ENCODE measurements at places on chromosomes 3 and 15. TPM values are rescaled to one million over a fixed set of nuclear protein-coding genes. Genes with fewer than 3 reads are reported as not detected.

Gene SLC28A1
- total RNA-seq, result not detected

Gene DPPA4
- total RNA-seq, result not detected

Gene CYP11A1
- 0.33 TPM for total RNA-seq

Gene MORC1
- total RNA-seq, result not detected

Gene CRYGS
- 1.3 TPM for total RNA-seq

Gene PPP2R3A
- total RNA-seq, result 16.1 TPM

Gene NDUFB4
- total RNA-seq, result 5.6 TPM

Gene ALS2CL
- 0.16 TPM for total RNA-seq

Gene CPB1
- 5.6 TPM for total RNA-seq

Gene GADL1
- 0.18 TPM for total RNA-seq

Gene TRPM1
- total RNA-seq, result not detected

Gene DENND6A
- total RNA-seq, result 35.2 TPM

Gene PLEKHO2
- total RNA-seq, result 21.8 TPM

Gene LRRC34
- 7.4 TPM for total RNA-seq

Gene C3orf20
- not detected for total RNA-seq

Gene RGMA
- total RNA-seq, result 6.1 TPM

Gene ISLR2
- 0.36 TPM for total RNA-seq

- DNase-seq, result no peak
Observed at GRCh38 chr15:85611361-85611760, 183.4 kb downstream of the KLHL25 start.

- peak; percentile 55 for DNase-seq
Observed at GRCh38 chr15:37104424-37104981, 4.2 kb upstream of the MEIS2 start.

- no peak for DNase-seq
Observed at GRCh38 chr15:41922353-41922752, 28.5 kb upstream of the SPTBN5 start.

DNA sequence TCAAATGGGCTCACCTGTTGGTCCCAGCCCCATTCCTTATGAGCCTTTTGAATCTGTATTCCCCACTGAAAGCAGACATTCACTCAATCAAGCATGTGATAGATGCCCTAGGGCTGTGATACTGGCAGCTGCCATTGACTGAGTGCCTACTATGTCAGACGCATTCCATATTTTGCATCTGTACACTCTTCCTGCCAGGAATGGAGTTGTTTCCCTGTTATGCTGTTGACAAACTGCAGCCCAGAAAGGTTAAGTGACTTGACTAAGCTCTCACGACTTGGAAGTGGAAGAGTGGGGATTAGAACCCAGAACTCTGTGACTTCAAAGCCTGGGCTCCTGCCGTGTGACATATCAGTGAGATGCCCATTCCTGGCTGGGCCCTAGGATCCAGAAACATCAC lies 211.4 kb downstream of the RPLP1 start:
- DNase-seq, result no peak

DNA sequence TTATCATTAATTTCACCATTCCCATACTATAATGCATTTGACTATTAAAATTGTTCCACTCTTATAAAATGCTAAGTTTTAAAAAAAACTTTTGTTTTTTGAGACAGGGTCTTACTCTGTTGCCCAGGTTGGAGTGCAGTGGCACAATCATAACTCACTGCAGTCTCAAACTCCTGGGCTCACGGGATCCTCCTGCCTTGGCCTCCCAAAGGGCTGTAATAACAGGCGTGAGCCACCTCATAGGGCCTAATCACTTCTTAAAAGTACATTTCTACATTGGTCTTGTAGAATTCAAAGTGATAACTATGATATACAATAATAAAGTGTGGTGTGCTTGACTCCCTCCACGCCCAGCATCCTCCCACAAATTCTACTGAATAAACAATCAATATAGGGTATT lies 3.0 kb downstream of the DENND4A start:
- DNase-seq, result no peak

- peak; percentile 27 for DNase-seq
Observed at GRCh38 chr15:52097180-52097579, 15.4 kb downstream of the BCL2L10 start.

GRCh38 chr3:150588027-150588830 lies 14.9 kb upstream of the SELENOT start:
- no peak for DNase-seq

DNA sequence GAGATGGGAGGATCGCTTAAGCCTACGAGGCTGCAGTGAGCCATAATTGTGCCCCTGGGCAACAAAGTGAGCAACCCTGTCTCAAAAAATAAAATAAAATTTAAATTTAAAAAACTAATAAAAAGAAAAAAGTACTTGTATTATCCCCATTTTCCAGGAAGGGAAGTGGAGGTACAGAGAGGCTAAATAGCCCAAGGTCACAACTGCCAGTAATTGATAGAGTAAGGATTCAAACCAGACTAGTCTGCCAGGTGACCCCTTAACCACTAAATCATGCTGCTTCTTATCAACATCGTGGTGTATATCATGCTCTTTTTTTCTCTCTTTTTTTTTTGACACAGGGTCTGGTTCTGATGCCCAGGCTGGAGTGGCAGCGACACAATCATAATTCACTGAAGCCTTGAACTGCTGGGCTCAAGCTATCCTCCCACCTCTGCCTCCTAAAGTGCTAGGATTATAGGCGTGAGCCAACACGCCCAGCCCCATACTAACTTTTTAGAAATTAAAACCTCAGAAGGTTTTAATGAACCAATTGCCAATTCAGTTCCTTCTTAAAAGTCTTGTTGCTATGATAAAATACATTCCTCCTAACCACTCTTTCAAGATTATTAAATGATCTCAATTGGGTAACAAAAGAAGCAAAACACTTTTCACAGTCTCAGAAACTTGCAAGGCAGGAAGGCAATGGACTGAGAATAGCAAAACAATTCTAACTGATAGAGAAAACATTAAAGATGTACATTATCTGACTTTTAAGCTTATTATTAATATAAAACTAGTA lies 30.5 kb downstream of the HERC1 start:
- peak; percentile 7 for DNase-seq

- DNase-seq, result no peak
Observed at GRCh38 chr15:48803877-48804276, 7.0 kb downstream of the CEP152 start.

GRCh38 chr15:64947211-64947610 lies 35.5 kb downstream of the ANKDD1A start:
- no peak for DNase-seq

- DNase-seq, result peak; percentile 67
Observed at GRCh38 chr15:79644091-79644490, 212.0 kb downstream of the MINAR1 start.

GRCh38 chr3:51718547-51719409 lies 11.9 kb downstream of the GRM2 start:
- peak; percentile 17 for DNase-seq

DNA sequence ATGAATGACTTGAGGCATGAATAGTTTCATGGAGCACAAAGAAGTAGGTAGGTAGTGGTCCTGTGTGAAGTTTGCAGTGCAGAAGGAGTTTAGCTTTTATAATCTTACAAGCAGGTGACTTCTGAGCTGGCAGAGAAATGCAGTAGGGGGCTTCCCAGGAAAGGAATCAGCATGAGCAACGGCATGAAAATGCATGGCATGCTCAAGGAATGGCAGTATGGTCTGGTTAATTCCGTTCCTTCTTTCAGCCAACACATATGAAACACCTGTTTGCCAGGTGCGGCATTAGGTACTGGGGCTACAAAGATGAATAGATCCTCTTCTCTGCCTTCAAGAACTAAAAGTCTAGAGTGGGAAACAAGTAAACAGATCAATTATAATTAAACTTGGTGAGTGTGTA lies 138.0 kb upstream of the BHLHE40 start:
- DNase-seq, result no peak

- DNase-seq, result no peak
Observed at GRCh38 chr3:61945657-61946056, 384.3 kb downstream of the PTPRG start.

DNA sequence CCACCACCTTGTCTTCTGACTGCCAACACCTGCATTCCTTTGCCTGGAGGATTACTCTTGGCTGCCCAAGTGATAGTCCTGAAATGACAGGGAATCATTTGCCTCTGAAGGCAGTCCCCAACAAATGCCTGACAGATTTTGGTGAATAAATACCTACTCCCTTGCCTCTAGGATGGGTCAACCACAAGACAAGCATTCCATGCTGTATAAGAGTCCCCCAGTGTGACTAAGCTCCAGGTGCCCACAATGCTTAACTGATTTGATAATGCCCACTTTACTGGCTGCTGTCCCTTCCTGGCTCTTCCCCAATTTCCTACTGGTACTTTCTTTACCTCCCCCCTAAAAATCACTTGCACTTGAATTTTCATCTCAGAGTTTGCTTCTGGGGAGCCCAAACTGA lies 14.8 kb downstream of the THRB start:
- no peak for DNase-seq

GRCh38 chr3:121735047-121735696 lies 14.4 kb downstream of the GOLGB1 start:
- DNase-seq, result no peak

GRCh38 chr15:74962671-74963070 lies 6.1 kb upstream of the RPP25 start:
- DNase-seq, result no peak

GRCh38 chr3:117589454-117589853 lies 879.9 kb downstream of the TUSC7 start:
- DNase-seq, result peak; percentile 24

GRCh38 chr3:127258733-127259132 lies 29.1 kb downstream of the PRR20G start:
- no peak for DNase-seq

GRCh38 chr3:2898591-2899353 lies 211.4 kb downstream of the IL5RA start:
- DNase-seq, result no peak

DNA sequence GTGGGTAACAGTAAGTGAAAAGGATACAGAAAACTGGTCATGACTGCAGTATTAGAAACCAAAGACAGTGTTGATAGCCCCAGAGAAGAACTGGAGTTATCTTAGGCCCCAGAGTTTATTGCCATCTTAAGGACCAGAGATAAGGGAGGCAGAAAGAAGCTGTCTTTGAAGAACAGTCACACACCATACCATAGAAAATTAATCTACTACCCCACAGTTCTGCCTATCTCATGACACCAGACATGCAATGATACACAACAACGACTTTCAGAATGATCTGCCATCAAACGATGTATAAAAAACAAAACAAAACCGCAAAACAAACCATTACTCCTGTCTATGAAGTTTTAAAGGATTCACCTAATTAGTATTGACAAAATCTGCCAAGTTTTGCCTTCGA lies 9.6 kb downstream of the CPOX start:
- DNase-seq, result no peak

DNA sequence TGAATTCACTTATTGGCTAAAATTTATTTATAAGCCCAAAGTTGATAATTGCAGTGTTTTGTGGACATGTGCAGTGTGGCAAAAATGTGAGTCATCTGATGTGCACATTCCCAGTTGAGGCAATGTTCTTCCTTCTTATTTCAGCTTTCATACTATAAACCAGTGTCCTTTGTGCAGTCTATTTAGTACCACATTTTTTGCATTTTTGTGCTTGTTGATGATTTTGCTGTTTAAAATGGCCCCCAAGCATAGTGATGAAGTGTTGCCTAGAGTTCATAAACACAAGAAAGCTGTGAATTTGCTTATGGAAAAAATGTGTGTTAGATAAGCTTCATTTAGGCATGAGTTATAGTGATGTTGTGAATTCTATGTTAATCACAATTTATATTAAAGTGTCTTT lies 19.4 kb upstream of the IL20RB start:
- peak; percentile 47 for DNase-seq

DNA sequence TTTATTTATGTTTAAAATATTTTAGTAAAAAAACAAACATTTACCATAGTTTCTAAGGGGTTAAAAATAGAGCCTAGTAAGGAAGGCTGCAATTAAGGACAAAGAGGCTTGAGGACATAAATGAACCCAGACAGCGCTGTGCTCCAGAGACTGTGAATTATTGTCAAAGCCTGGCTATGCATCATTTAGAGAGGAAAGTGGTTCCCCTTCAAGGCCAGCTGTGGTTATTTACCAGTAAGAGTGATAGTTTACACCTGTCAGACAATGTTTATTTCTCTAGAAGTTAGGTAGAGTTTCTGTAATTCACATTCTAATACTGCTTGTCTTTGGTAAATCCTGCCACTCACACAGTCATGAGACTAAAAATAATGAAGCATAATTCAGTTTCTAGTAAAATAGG lies 32.4 kb upstream of the PIK3R4 start:
- DNase-seq, result no peak

- peak; percentile 99 for DNase-seq
Observed at GRCh38 chr3:171088964-171089754, 62.6 kb upstream of the SLC2A2 start.

DNA sequence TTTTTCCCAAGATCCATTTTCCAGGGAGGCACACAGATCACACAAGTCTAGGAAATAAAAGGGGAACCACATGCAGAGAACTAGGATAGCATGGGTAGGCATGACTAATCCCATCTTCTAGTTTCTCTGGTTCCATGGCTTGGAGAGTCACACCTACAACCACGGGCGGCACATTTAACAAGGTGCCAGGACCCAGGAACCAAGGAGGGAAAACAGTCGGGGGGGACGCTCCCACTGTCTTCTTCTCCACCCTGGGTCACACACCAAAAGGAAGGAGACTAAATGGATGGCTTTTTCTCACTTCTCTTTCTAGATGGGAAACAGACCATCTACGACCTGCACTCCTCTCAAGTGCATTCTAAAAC lies 4.6 kb upstream of the SMCO1 start:
- DNase-seq, result no peak

GRCh38 chr3:159994182-159994581 lies 5.5 kb downstream of the IL12A start:
- DNase-seq, result no peak

DNA sequence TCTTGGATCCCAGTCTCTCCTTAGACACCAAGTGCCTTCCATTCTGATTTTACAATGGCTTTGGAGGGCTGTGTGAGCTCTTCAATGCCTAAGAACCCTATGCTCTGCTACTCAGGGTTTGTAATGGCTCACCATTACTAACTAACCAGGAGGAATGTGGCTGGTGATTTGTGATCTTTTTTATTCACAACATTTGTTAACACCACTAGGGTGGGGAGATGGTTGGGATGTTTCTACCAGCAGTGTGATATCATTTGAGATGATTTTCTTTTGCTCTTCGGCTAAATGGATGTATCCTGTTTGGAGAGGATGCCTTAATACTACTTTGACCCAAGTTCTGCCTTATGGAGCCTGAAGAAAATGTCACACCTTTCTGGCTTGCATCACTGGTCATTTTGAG lies 226.9 kb downstream of the MFSD1 start:
- DNase-seq, result no peak

DNA sequence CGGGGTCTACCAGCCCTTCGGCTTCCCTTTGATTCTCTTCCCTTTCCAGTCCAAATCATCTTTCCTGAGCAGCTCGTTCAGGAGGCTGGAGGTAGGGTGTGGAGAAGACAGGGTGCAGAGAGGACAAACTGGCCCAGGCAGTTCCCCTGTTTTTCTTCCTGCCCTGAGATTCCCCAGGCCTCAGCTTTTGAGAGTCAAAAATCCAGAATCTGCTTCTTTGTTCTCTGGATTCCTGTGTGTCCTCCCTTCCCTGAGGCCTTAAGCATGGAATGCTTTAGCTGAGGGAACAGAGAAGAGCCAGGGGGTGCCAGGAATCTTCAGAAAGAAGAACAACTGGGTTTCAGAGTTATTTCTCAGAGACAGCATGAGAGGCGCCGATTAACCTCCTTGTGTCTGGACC lies 26.7 kb upstream of the LRTM1 start:
- no peak for DNase-seq
